ENCODE measurements at places on chromosomes 12 and 14.

DNA sequence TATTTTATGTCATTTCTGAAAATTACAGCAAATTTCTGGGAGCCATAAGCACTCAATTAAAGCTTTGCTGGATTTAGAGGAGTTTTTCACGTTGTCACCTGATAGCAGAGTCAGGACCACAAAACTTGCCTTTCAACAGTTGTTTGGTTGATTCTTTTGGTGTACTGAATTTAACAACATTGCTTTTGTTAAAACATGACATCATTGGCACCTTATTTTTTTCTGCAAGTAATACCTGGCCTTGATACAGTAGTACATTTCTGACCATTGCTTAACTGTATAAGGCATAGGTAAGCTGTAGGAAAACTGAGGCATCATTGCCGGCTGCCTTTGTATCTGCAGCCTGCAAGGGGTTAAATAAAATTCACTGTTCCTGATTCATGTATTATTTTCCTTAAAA lies 4.5 kb upstream of the BCL11B start:
- no peak for DNase-seq

- no peak for DNase-seq
Measured at GRCh38 chr12:64633940-64634337, 23.6 kb downstream of the RASSF3 start.

- DNase-seq: no peak
Measured at GRCh38 chr14:98957211-98958047, 314.6 kb downstream of the BCL11B start.

DNA sequence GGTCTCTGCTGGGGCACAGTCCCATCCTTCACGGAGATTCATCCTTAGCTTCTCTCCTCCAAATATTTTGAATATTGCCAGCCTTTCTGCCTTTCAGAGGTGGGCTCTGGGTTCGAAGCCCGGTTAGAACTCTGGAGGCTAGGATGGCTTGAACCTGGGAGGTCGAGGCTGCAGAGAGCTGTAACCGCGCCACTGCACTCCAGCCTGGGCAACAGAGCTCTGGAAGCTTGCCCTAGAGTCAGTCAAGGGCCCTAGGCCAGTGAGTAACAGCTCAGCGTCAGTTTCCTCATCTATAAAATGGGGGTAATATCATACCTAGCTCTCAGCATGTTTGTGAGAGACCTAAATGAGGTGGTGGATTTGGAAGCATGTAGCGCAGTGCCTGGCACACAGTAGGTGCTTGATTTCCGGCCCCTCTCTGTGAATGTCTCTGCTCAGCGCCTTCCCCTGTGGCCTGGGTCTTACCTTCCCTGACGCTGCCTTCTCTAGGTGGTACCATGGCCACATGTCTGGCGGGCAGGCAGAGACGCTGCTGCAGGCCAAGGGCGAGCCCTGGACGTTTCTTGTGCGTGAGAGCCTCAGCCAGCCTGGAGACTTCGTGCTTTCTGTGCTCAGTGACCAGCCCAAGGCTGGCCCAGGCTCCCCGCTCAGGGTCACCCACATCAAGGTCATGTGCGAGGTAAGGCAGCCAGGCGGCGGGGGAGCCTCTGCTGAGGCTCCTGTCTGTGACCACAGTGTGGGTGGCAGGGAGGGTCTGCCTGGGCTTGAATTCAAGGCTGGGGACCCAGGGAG lies 3.4 kb downstream of the PTPN6 start:
- no peak for DNase-seq

- DNase-seq: peak; percentile 11
Measured at GRCh38 chr12:103318566-103318965, 177.2 kb downstream of the C12orf42 start.

Measured in NCI-H1092 (cell line).